ENCODE measurements at places on chromosomes 16 and 17.

DNA sequence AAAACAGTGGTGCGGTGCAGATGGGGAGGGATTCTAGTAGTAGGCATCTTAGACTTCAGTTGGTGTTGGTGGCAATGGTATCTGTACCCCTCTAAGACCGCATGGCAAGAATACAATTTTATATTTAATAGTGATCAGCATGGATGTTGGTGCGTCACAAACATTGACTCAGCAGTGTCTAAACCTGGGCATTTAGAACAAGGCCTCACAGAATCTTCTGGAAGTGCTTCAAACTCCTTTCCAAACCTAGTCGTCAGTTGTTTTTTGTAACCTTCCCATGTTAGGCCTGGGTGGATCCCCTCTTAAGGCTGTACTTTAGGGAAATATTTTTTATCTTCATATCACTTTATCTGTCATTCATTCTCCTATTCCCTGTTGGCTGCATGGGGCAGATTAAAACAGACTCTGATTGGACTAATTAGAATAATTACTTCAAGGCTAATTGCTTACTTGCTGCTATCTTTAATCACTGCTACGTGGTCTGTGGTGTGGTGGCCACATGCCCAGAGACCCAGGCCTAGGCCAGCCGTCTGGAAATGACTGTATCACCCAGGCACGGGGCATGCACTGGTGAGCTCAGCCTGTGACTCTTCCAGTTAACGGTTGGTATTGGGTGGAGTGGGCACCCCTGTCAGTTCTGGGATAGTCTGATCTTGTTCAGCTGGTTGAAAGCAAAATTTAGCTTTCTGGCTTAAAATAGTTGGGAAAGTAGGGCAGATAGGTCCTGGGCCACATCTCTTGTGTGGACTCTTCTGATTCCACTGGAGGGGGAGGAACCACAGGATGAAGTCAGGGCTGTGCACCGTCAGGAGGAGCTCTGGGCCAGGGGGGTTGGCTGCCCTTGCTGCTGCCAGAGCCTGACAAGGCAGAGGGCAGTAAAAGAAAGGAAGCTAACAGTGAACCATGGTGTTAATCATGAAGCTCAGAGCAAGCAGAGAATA, 4.5 kb downstream of the ALKBH5 start:
- no peak for DNase-seq

DNA sequence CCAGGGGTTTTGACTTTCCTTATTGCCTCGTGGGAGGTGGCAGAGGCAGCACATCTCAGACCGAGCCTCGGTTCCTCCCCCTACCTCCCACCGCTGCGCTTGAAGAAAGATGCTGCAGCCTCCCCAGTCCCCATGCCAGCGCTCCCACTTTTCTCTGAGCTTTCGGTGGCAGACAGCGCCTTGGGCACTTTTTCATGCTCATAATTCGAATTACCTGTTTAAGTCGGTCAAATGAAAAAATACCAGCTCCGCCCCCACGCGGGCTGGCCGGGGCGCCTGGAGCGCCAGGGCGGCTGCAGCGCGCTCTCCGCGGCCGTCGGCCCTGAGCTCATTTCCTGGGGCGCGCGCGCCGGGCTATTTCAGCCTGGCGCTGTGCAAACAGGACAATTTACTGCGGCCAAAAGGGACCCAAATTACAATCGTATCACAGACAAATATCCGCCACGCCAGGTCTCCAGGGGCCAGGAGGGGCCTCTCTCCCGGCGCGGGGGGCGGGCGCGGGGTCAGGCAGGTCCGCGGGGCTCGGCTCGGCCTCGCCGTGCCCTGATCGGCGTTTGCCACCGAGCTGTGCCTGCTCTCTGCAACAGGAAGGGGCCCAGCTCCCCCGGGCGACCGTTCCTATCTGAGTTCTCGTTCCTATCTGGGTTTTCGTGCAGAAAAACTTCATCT, 45.0 kb downstream of the SOST start:
- DNase-seq = peak; percentile 40

DNA sequence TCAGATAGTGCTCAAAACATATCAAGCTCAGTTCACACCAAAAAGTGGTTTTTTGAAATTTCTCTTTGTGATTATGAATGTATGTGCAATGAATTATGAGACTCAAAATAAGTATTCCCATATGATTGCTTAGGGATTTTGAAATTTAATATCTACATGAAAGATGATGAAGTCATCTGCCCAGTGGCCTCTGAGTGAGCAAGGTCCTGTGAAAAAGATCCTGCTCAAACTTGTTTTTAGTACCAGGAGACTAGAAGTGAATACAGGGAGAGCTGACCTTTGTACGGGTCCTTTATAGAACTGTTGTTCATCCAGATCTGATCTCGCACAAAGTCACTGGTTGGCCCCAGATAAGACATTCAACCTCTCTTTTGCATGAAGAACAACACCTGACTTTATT, 151.9 kb upstream of the MAF start:
- no peak for DNase-seq

DNA sequence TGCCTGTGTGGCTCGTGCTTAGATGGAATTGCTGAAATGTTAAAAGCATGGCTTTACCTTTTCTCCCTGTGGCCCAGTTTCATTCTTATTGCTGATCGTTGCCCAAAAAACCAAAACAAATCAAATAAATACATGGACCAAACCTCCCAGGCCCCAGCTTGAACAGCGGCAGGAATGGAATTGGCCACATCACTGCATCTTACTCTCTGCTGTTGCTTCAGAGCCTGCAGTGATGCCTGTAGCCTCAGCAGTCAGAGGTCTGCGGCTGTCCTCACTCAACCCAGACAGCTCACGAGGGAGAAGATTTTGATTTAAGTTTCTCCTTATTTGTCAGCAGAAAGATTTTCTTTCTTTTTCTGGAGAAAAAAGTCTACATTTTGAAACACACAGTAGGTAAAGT, 91.5 kb downstream of the NPIPB11 start:
- DNase-seq = no peak

DNA sequence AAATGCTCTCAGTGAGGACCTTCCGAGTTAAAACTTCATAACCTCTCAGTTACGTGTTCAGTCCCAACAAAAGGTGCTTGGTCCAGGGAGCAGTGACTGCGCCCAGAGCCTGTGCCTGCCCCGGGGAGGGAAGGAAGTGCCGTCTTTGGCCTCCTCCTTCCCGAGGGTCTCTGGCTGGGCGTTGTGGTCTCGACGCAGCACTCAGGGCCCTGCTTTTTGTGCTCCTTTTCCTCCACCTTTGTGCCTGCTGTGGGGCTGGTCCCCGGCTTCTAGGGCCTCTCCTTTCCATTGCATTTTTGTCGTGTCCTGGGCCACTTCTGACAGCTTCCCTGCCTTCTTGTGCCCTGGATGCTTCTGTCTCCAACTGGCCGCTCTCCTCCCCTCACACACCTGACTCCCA, 29.1 kb downstream of the CRAMP1 start:
- DNase-seq = no peak

DNA sequence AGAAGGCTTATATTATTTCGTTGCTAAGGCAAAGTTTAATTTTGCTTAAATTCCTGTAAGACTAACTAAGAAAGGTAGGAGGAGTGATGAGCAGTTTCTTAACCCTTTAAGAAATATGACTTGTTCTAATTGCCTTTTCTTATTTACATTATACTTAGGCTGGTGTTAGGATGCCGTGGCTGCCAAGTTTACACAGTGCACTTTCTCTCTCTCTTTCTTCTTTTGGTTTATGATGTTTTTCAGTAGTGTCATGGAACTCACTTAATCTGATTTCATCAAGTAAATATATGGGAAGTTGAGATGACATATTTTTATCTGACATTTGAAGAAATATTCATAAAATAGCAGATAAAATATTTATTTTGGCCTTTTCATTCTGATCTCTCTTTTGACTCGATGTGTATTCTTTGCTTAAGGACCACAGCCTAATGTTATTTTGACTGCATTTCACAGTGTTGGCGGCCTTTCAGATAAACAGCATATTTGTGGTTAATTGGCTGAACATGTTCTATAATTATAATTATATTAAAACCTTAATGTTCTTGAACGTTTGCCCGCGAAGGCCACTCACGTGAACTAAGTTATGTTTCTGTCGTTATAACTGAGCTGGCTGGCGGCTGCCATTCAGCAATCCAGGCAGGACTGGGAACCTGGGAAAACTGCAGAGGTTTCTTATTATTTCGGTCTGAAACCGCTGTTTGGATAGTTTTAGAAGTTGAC, 191.6 kb downstream of the WWOX start:
- no peak for DNase-seq

DNA sequence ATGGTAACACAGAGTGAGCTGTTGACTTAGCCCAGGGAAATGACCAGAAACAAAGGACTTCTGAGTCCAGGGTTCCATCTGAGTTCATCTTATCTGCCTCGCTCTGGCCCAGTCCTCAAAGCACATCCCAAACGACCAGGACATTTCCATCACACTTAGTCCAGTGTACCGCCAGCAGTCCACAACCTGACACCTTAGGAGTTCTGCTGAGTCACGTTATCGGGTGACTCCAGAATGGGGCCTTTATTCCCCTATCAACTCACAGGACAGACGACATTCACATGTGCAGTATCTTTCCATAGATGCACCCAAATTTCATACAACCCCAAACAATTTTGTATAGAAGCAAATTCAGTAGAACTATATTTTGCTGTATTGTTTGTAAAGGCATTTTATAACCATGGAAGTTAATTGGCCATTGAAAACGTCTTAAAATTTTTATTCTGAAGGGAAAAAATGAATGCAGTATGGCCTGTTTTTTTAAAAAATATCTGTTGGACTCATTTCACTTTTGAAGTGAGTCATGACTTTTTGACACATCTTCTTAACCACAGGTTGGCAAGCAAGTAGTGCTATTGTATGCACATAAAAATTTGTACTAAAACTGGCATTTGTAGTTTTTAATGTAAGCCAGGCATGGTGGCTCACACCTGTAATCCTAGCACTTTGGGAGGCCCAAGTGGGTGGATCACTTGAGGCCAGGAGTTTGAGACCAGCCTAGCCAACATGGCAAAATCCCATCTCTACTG, 46.3 kb downstream of the ZNF18 start:
- DNase-seq = no peak

GRCh38 chr16:10791048-10791447, 27.5 kb downstream of the TVP23A start:
- peak; percentile 59 for DNase-seq

GRCh38 chr17:59666235-59666634, 41.0 kb downstream of the PTRH2 start:
- DNase-seq = no peak
